Psoas muscle (tissue), 8 donors: ENCODE measurements at places on chromosomes 16 and 17. TPM values are rescaled to one million over a fixed set of nuclear protein-coding genes. Genes with fewer than 3 reads are reported as not detected.

Gene ZNF75A
- total RNA-seq: 13.8 TPM

DNA sequence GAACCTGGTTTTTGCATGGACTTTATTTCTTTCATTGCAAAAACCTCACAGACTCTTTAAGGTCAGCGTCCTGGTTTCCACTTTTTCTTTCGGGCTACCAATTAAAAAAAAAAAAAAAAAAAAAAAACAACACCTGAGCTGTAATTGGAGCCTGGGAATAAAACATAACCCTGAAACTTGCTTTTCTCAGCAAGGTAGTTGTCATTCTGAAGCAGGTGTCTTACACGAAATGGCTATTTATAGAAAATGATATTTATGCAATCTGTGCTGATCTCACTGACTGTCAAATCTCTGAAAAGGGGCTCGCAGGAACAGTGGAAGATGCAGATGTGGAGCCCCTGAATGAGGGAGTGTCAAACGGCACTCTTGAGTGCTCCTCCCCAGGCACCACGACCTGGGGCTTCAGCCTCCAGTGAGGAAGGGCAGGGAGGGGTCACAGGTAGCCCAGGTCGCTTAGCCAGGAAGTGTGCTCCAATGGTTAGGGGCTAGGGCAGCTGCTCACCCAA, 10.4 kb upstream of the COTL1 start:
- H3K36me3 ChIP-seq: no peaks in the 10 kb centered on the region
- no peak overlapping the region for H3K27ac ChIP-seq
- no peak overlapping the region for H3K4me3 ChIP-seq

DNA sequence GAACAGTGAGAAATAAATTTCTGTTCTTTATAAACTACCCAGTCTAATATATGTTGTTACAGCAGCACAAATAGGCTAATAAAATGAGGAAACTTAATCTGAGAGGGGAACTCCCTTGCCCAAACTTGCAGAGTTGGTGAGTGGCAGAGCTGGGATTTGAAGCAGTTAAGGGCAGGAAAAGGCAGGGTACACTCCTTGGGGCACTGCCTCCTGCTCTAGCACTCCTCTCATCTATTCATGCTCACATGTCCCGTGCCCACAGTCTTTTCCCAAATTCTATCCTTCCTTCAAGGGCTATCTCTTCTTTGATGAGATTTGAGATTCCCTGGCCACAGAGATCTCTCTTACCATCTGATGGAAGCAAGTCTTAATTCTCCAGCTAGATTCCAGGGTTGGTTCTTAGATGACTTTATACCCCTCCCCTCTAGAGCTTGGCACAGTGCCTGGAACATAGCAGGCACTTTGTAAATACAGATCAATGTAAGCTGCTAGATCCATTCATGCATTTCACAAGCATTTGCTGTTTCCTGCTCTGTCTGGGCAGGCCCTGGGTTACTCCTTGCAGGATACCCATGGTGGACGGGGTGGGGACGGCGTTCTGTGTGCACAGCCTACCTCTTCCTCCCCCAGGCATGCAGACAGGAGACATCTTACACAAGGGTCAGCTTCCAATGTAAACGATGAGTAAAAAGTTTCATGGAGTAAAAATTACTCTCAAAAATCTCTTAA, 39.2 kb upstream of the ABCC12 start:
- no peaks in the 10 kb centered on the region for H3K36me3 ChIP-seq
- H3K4me3 ChIP-seq: no peak overlapping the region
- H3K4me1 ChIP-seq: no peaks in the 10 kb centered on the region
- no peak overlapping the region for H3K27ac ChIP-seq
- no peak for DNase-seq

DNA sequence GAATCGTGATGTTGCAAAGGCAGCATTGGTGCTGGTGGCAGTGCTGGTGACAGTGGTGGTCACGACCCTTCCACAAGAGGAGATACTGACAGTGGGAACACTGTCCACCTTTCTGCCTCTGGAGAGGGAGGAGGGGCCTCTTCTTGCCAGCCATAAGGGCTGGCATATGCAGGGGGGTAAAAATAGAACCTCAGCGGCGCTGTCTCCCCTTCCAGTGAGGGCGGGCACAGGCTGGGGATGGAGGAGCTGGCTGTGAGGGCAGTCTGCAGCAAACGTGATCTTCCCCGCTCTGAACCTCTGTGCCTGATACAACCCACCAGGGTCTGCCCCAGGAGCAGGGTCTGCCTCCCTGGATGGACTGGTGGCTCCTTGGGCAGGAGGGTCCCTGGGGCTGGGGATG, 3.4 kb downstream of the RAP1GAP2 start:
- no peak overlapping the region for H3K4me3 ChIP-seq
- H3K27me3 ChIP-seq: no peaks in the 10 kb centered on the region
- H3K27ac ChIP-seq: no peak overlapping the region
- H3K4me1 ChIP-seq: no peaks in the 10 kb centered on the region

DNA sequence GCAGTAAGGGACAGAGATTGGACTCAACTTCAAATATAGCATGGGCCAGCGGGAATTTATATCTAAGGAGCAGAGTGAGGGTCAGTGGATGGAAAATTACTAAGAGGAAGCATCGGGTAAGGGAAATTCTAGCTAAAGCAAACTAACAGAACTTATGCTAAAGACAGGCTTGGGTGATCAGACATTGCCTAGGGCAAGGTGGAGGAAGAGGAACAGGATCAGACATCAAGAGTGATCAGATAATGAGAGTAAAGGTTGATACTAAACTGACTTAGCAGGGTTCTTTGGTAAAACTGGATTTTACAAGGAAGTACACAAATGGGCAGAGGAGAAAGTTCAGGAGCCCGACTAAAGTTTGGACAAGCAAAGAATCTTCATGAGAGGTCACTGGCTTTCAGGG, 86.3 kb upstream of the TOM1L1 start:
- DNase-seq: no peak
- no peak overlapping the region for H3K4me3 ChIP-seq
- H3K27me3 ChIP-seq: no peaks in the 10 kb centered on the region
- H3K4me1 ChIP-seq: no peaks in the 10 kb centered on the region
- no peaks in the 10 kb centered on the region for H3K36me3 ChIP-seq
- no peak overlapping the region for H3K27ac ChIP-seq

- no peaks in the 10 kb centered on the region for H3K4me1 ChIP-seq
- no peak for DNase-seq
These were observed 133.6 kb downstream of the BANP start for GRCh38 chr16:88084881-88085280.

DNA sequence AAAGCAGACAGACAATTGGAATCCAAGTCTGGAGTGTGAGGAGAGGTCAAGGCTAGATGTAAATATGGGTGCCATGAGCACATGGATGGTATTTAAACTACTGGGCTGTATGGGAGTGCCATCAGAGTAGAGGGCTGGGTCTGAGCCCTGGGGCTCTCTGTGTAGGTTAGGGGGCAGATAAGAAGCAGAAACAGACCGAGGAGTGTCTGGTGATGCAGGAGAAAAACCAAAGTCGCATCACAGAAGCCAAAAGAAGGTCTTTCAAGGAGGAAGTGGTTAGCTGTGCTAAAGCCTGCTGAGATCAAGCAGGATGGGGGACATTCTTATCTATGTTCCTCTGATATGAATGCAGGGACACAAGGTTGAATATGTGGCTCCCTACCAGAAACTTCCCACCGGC, 1.9 kb downstream of the TSEN54 start:
- DNase-seq: no peak
- no peak overlapping the region for H3K4me3 ChIP-seq
- H3K4me1 ChIP-seq: peaks cover 19% of the 10 kb centered on the region
- H3K36me3 ChIP-seq: peaks cover 42% of the 10 kb centered on the region
- no peaks in the 10 kb centered on the region for H3K27me3 ChIP-seq
- no peak overlapping the region for H3K27ac ChIP-seq

- H3K4me3 ChIP-seq: no peak overlapping the region
- peaks cover 50% of the 10 kb centered on the region for H3K4me1 ChIP-seq
- no peaks in the 10 kb centered on the region for H3K27me3 ChIP-seq
- peaks cover 11% of the 10 kb centered on the region for H3K36me3 ChIP-seq
- DNase-seq: no peak
These were observed 6.6 kb downstream of the ABCA5 start for GRCh38 chr17:69320210-69320907.

- H3K36me3 ChIP-seq: peaks cover 47% of the 10 kb centered on the region
- H3K27ac ChIP-seq: no peak overlapping the region
- no peak overlapping the region for H3K4me3 ChIP-seq
- DNase-seq: no peak
- no peaks in the 10 kb centered on the region for H3K4me1 ChIP-seq
- no peaks in the 10 kb centered on the region for H3K27me3 ChIP-seq
These were observed 5.4 kb upstream of the ITGA2B start for GRCh38 chr17:44394833-44395232.
